ENCODE measurements at places on chromosomes 2 and 18.

DNA sequence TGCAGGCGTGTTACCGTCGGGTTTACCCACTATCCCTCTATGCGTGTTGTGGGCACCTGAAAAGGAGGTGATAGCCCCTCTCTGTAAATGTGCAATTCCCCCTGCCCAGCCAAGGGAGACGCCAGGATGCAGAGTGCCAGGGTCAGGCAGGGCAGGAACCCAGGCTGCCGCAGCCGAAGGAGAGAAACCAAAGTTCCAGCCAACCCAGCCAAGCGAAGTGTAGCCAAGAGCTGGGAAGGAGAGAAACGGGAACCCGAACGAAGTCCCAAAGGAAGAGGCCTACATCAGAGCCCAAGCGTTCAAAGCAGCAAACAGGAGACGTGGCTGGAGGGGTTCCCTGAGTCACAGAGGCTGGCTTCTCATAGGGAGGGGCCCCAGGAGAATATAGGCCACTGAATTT, 24.2 kb upstream of the SPR start:
- DNase-seq = no peak

GRCh38 chr2:207469943-207470729, 59.6 kb upstream of the CREB1 start:
- no peak for DNase-seq

GRCh38 chr18:63373161-63373560, 6.2 kb upstream of the KDSR start:
- DNase-seq = no peak

DNA sequence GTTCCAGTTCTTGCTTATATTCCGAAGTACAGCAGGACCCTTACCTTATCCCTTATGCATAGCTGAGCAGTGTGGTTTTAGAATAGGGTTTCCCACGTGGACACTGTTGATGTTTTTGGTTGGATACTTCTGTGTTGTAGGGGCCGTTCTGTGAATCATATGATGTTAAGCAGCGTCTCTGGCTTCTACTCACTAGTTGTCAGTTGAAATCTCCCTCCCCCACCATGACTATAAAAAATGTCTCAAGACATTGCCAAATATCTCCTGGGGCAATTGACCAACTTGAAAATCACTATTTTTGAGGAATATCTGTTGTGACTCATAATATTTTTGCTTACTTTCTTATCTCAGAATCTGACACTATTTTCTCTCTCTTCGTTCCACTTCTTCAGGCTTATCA, 713.7 kb downstream of the TSN start:
- no peak for DNase-seq

- DNase-seq = no peak
Observed at GRCh38 chr2:165032559-165032958, 77.2 kb upstream of the SLC38A11 start.

- DNase-seq = no peak
Observed at GRCh38 chr18:68937029-68937599, 139.2 kb downstream of the CCDC102B start.

DNA sequence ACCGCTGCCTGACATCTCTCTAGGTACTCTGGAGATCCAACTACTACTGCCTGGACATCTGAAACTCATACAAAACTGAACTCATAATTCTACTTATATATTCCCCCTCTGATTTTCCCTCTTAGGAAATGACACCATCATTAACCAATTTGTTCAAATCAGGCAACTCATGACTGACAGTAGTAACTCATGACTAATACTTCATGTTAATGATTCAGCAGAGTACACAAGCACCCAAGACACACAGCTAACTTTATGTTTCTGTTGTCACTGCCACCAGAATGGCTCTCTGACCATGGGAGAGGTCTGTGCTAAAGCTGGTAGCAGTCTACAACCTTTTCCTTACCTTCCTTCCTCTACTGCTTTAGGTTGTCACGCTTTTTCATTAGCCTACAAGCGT, 91.1 kb downstream of the ITSN2 start:
- no peak for DNase-seq

DNA sequence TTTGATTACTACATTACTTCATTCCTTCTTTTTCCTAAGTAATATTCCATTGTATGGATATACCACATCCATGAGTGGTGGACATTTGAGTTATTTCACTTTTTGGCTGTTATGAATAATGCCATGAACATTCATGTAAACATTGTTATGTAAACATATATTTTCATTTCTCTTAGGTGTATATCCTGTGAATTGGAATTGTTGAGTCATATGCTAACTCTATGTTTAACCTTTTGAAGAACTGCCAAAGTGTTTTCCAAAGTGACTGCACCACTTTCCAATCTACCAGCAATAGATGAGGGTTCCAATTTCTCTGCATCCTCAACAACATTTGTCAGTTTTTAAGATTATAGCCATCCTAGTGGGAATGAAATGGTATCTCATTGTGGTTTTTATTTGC, 42.7 kb upstream of the CXXC1 start:
- no peak for DNase-seq

GRCh38 chr2:189836644-189837043, 52.4 kb downstream of the PMS1 start:
- no peak for DNase-seq

- DNase-seq = no peak
Observed at GRCh38 chr2:164538240-164538866, 82.9 kb downstream of the GRB14 start.

- no peak for DNase-seq
Observed at GRCh38 chr2:72148003-72148836, 558 bp upstream of the CYP26B1 start.

- DNase-seq = no peak
Observed at GRCh38 chr2:46829231-46829995, 86.2 kb downstream of the MCFD2 start.

GRCh38 chr18:77054288-77054605, 78.3 kb downstream of the MBP start:
- DNase-seq = no peak

DNA sequence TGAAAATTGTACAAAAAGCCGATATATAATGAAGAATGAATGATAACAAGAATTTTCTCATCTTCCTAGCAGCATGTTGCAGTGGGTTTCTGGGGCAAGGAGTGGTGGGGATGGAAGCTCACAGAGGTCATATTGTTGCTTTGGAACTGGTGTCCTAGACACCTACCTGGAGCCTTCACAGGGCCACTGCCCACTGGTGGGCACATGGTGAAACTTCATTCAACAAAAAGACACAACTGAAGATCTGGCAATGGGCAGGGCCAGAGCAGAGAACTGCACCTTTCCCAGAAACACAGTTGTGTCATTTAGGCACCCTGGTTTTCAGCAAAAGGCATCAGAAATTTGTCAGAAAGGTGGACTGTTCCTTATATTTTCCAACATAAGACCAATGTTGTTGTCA, 115.3 kb downstream of the FHOD3 start:
- no peak for DNase-seq

DNA sequence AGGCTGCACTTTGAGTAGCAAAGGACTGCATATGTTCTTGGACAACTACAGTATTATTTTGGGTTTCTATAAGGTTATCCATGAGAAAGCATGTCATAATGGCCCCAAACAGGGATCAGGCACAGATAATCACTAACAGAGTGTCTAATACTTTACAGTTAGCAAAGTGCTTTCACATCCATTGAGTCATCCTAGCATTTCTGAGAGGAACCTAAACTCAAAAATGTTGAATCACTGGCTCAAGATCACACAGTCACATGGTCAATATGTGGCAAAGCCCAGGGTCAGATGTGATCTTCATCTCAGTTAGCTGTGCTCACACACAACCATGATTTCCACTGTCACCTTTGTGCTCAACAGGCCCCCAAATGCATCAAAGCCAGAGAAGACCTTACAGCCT, 156.1 kb upstream of the VRK2 start:
- DNase-seq = no peak

- DNase-seq = no peak
Observed at GRCh38 chr18:50633992-50634391, 74.1 kb downstream of the MAPK4 start.

DNA sequence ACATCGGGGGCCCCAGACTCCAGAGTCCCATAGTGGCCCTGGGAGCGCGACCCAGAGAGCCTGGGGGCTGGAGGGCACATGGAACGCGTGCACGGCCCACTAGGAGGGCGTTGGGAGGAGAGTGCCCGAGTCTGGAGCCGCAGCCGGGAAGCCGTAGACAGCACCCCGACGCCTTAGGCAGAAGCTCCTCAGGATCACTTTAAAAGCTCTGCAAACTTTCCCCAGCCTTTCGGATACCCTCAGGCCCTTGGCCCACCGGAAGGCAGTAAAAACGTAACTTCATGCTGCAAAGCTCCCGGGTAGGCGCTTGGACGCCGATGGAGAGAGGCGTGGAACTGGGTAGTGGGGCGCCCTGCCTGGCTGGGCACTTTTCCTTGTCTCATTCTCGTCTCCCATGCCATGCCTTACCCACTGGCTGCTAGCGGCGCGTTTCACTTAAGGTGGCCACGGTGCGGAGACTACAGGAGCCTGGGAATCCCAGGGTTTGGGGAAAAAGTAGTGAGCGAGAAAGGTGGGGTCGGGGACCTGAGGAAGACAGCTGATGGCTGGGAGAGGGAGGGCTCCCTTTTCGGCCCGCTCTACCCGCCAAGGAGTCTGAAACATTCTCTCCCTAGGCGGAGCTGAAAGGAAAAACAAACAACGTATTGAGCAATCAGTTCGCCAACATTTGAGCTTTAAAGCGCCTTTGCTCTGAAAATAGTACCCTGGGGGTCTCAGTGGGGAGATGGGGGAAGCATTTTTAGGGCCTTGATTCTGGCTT, 141.8 kb downstream of the MEIS1 start:
- DNase-seq = no peak

DNA sequence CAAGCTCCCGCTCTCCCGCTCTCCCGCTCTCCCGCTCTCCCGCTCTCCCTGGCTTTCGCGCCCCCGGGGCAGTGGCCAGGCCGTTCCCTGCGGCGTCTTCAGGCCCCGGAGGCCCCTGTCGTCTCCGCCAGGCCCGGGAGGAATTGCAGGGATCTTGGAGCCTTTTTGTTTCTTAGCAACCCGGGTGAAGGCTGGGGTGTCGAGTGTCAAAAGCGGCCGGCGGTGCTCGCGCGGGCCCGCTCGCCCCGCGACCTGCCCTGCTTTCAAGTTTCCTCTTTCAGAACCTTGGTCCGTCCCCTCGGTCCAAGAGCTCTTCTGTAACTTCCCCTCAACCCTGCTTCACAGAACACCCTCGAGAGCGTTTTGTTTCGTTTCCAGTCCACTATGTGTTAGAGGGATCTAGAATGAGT, 1.4 kb downstream of the RNF138 start:
- peak; percentile 57 for DNase-seq

GRCh38 chr2:106990297-106990696, 104.3 kb upstream of the ST6GAL2 start:
- no peak for DNase-seq

- DNase-seq = no peak
Observed at GRCh38 chr2:164705412-164706167, 84.3 kb upstream of the GRB14 start.

- no peak for DNase-seq
Observed at GRCh38 chr2:210493528-210493927, 17.0 kb upstream of the LANCL1 start.

DNA sequence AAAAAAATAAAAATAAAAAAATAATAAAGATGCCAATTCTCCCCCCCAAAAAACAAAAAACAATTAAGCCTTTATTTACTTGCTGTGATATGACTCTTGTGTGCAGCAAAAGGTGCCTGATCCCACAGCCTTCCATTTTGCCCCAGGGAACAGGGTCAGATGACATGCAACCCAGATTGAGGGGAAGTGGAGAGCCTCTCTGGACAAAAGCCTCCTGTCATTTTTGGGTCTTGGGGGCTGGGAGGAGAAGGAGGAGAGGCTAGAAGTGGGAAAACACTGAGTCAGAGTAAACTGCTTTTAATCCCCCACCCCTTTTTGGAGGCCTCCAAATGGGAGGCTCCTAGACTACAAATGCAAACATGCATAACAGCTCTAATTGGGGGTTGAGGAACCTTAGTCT, 46.6 kb upstream of the SCG2 start:
- DNase-seq = no peak

- no peak for DNase-seq
Observed at GRCh38 chr2:35082072-35082471, 1273.5 kb upstream of the CRIM1 start.

DNA sequence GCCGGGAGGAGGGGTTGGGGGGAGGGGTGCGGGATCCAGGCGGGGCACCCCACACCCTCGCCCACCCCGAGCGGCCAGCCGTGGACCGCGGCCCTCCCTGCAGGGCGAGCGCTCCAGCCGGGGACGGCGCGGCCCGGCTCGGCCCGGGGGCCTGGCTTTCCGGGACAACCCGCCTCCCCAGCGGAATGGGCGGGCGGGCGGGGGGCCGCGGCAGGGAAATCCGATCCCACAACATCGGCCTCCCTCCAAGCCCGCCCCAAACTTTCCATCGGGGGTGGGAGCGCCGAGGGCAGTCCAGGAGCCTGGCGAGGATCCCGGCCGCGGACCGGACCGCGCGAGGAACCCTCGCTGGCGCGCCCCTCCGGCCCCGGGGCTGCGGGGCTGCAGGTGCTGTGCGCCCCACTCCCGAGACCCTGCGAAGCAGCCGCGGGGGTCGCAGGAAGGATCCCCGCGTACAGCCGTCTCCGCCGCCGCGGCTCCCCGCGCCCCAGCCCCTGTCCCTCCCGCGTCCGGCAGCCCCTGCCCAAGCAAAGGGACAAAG, 529 bp downstream of the SEMA4C start:
- DNase-seq = no peak

DNA sequence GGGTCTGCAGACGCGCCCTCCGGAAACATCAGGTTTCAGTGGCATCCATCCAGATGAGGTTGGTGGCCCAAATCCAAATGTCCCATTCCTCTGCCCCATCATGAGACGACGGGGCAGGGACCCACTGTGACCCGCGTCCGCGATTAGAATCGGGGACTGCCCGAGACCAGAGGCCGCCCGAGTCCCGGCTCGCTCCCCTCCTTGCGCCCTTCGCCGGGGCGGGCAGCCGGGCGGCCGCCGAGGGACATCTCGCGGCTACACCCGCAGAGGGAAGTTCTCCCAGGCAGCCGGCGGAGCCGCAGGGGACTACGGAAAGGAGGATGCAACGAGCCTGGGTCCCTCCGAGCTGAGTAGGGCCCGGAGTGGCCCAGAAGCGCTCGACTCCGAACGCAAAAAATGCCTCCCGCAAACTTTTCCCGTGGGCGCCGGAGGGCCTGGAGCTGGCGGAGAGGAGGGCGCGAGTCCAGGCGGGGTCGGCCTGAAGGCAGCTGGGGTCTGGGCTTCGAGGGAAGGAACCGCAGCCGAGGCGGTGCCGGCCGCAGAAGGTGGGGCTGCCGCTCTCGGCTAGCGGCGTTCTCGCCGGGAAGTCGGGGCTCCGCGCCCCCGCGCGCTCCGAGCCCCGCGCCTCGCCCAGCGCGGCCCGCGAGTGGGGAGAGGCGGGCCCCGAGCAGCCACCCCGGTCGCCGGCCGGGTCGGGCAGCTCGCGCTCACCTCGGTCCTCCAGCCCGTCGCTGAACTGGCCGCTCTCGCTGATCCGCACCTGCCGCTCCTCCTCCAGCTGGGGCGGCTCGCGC, 580 bp downstream of the TMEM163 start:
- no peak for DNase-seq

- no peak for DNase-seq
Observed at GRCh38 chr2:117232305-117232704, 582.2 kb upstream of the DDX18 start.

GRCh38 chr2:40404517-40404916, 47.4 kb downstream of the SLC8A1 start:
- no peak for DNase-seq

GRCh38 chr2:27715318-27716210, 51.9 kb downstream of the SLC4A1AP start:
- DNase-seq = no peak

- no peak for DNase-seq
Observed at GRCh38 chr2:193446967-193447366, 1252.2 kb upstream of the TMEFF2 start.
